ENCODE measurements at places on chromosomes 6 and 20. TPM values are rescaled to one million over a fixed set of nuclear protein-coding genes. Genes with fewer than 3 reads are reported as not detected.

The TSBP1 gene
- total RNA-seq: not detected

DNA sequence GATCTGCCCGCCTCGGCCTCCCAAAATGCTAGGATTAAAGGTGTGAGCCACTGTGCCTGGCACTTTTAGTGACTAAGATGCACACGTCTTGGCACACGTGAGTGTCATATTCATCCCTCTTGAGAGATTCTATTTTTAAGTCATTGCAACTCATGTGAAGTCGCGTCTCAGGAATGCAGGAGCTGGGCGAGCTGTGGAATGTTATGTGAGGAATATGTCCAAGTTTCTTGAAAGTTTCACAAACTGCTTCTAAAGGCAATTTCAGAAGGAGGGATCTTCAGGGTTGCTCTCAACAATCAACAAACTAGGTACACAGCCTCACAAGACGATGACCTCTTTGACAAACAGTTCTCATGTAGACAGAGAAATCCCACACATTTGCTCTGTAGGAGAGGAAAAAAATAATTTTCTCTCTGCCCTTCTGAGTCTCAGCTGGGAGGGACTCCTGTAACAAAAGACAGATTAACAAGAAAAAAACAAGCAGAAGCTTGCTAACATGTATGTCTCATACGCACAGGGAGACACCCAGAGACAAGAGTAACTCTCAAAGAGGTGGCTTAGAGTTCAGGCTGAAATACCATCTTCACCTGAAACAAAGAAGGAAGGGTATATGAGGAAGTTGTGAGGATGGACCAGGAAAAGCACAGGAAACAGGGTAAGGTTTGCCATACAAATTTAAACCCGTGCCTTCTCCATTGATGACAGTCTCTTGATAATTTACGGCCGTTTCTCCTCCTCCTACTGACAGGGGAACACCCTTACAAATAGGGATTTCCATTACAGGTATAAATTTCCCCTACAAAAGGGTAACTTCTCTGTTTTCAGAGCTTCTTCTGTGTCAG is 45.3 kb upstream of the FAM50B start:
- no peak for DNase-seq

The CD40 gene
- 1.5 TPM for total RNA-seq

DNA sequence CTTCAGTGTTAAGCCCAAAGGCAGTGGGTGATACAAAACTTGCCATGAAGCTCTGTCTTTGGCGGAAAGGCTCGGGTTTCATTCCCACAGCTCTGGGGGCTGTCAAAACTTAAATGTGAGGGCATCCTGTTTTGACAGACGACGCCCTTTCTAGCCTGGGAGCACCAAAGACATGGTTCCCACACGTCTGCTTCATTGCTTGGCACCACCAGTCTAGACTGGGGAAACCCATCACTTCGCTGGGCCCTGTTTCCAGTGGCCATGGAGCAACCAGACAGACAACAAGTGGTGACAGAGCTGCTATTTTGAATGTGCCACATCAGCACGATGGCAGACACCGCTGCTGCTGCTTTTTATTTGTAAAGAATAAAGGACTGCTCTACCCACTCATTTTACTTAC is 127.5 kb downstream of the SASH1 start:
- no peak for DNase-seq

GRCh38 chr20:51019656-51020592 is 3.0 kb downstream of the KCNG1 start:
- no peak for DNase-seq

DNA sequence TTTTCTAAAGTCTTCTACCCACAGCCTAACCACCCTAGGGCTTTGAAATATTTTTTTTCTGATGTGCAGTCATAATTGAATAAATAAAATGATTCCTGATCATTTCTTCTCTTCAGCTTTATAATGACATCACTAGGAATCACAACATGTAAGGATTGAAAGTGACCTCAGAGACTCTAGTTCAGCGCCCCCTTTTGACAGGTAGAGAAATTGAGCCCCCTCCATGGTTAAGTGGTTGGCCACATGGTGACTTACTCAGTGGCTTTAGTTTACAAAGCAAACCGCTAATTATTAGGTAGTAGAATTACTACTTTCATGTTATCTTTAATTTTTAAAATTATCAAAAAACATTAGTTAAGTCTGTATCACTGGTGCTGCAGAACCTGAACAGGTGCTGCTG is 13.3 kb upstream of the SLC2A12 start:
- no peak for DNase-seq

Data from progenitor cell of endocrine pancreas (in vitro differentiated cells).